T-helper 17 cell (primary cell): ENCODE measurements at places on chromosomes 5 and 9.

DNA sequence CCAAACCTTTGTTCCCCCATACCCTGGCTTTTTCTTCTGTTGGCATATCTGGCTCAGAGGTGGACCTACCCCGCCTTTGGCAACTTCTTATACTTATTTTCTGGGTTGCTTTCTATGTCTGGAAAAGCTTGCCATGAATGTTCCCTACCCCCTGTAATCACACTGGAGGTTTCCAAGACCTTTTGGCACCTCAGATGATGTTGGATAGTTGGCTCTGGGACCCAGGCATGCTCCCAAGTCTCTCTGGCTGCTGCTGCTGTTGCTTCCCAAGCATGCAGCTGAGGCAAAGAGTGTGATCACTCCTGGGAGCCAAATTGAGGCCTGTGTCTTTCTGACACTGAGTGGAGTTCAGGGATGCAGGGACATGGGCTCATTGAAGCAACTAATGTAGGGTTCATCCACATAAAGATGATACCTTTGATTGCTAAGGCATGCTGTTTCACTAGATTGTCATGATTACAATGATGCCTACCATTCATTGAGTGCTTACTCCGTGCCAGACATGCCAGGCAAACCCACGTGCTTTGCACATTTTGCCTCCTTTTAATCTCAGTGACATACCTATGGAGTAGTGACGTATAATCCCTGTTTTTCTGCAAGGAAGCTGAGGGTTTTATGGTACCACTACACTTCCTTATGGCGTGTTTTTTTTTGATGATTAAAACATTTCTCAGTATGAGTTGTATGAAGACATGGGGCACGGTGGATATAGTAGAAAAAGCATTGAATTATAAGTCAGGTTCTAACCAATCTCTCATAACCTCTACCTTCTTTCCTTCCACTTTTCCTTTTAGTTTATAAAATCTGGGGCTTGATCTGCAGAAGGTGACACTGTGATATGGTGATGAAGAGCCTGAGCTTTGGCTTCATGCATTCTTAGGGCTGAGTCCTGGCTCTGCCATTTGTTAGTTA, 73.1 kb downstream of the ARHGAP26 start:
- DNase-seq, result no peak

- DNase-seq, result no peak
Measured at GRCh38 chr5:10524376-10525123, 39.3 kb upstream of the ANKRD33B start.

DNA sequence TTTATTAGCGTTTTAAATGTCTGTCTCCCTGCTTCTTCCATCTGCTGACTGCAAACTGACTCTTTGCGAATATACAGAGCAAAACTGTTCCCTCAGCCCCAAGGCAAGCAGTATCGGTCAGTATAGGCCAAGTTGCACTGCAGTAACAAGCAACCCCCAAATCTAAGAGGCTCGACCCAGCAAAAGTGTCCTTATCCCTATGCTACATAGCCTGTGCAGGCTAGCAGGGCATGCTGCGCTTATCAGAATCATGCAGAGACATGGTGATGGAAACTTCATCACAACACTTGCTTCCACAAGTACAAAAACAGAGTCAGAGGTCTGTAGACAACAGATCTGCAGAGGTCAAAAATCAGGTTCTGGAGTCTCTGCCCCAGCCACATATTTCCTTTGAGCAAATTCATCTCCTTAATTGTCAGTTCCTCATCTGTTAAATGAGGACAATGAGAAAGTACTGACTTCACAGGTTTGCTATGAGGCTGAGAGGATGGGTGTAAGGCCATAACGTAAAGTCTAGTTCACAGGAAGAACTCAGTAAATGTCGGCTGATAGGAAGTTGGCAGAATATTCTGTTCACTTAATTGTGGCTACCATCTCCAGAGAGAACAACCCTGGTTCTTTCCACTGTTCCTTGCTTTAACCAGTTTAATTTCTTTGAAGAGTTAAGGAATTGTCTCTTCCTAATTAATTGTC, 9.6 kb upstream of the IL17B start:
- no peak for DNase-seq

DNA sequence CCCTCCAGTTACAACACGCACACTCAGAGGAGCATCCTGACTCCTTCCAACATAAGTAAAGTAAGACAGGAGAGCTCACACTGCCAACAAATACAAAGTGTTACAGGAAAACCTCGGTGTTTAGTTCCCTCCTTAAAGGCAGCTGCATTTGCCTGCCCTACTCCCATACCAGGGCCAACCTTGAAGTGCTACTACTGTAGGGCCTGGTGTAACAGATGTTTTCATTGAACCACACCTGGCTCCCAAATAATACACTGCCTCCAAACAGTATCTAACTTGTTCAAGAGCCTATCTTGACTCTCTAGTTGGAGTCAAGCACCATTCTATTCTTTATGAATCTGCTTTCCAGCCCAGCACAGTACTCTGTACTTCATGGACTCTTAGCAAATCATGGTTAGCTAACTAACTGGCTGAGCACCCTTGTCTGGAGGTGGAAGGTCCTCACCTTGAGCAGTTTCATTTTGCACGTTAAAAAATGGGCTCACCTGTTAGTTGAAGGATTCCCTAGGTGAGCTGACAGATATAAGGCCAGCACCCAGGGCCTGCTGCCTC, 34.6 kb downstream of the TTC39B start:
- DNase-seq, result no peak

DNA sequence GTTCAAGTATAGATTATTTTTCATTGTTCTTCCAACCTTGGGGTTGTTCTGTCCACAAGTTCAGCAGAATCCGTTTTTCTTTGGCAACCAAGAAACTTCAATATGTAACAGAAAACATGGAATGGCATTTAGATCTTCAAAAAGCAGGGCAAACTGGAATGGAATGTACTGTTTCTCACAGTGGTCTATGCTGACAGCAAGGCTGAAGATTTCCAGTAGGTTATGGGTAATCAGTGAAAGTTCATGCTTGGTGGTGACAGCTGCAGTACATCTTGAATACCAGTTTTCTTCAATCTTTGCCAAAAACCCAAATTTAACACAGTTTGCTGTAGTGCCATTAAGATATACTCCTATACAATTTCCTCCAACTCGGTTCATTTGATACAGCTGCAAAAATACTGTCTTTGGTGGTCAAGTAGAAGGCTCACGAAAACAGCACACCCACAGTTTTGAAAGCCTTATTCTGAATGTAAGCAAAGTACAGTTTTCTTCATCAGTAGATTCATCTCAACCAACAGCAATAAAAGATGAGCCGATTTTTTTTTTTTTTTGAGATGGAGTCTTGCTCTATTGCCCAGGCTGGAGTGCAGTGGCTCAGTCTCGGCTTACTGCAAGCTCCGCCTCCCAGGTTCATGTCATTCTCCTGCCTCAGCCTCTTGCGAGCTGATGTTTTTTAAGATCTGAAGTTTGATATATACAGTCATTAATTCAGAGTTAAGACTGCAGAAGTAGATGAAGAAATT, 4.9 kb downstream of the TRIM52 start:
- no peak for DNase-seq

DNA sequence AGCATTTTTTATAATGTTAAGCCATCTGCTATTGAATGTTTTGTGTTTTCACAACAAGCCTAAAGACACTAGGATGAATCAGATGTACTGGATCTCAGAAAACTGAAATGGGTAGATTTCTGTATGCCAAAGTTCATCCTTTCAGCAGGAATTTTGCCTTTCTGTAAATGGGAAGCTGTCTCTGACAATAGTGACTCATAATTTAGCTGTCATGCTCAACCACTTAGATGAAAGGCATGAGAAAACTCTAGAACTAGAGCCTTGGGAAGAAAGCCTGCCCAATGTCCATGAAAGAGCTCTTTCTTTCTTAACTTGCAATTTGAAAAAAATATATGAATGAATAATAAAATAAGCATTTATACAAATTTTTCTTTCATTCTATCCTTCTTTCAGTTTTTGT, 616.0 kb upstream of the EDIL3 start:
- DNase-seq, result no peak

DNA sequence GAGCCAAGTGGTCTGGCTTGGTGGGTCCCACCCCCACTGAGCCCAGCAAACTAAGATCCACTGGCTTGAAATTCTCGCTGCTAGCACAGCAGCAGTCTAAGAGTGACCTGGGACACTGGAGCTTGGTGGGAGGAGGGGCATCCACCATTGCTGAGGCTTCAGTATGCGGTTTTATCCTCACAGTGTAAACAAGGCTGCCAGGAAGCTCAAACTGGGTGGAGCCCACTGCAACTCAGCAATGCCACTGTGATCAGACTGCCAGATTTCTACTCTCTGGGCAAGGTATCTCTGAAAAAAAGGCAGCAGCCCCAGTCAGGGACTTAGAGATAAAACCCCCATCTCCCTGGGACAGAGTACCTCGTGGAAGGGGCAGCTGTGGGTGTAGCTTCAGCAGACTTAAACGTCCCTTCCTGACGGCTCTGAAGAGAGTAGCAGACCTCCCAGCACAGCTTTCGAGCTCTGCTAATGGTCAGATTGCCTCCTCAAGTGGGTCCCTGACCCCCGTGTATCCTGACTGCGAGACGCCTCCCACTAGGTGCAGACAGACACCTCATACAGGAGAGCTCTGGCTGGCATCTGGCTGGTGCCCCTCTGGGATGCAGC, 18.2 kb upstream of the STK32A start:
- no peak for DNase-seq

DNA sequence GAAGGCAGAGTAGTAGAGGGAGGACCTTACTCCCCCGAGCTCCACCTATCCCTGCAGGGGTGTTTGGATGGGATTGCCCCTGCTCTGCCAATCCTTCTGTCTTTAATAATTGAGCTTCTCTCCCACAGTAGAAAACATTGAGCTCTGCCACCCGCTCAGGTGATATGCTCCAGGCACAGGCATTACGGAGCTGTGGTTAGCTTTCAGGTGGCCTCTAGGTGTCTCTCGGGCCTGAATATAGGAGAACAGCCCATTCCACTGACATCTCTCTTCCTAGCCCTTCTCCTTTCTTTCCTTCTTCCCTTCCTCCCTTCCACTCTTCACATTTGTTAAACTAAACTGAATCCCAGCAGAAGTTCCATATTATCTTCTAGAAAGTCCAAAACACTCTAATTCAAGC, 203.4 kb downstream of the SYK start:
- DNase-seq, result no peak

DNA sequence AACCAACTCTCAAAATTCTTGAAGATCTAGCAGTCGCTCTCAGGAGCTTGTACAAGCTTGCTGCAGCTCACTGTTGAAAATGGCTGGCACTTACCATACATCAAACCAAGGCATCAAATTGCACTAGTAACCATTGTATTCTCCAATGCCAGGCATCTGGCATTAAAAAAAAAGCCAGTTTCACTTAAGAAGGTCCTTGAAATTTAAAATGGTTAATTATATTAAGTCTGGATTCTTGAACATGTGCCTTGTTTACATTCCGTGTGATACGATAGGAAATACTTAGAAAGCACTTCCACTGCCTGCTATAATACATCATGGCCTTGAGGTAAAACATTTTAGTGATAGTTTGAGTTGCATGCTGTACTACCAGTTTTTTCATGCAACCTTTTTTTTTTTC, 300.7 kb downstream of the KDM4C start:
- no peak for DNase-seq

DNA sequence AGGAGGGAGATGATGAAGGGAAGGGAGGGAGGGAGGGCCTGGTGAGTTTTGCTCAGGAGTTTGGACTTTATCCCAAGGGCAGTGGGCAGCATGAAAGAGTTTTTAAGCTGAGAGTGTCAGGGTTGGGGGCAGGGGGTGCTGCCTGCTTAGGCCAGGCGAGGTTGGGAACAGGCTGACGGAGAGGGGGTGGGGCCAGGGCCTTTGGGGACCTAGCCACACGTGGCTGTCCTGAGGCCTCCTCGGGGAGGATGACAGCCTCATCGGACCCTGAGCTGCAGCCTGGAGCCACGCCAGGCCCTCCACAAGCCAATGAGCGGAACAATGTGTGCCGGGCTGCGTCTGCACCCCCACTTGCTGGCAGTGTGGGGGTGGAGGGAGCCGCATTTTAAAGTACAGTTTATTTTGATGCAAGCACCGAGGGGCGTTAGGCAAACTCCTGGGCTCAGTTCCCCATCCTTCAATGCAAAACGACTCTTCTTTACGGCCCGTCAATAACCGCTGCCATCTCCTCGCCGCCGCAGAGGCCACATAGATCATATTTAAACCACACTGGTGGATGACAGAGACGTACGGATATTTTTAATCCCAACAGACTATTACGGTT, 5.3 kb upstream of the RXRA start:
- DNase-seq, result no peak

DNA sequence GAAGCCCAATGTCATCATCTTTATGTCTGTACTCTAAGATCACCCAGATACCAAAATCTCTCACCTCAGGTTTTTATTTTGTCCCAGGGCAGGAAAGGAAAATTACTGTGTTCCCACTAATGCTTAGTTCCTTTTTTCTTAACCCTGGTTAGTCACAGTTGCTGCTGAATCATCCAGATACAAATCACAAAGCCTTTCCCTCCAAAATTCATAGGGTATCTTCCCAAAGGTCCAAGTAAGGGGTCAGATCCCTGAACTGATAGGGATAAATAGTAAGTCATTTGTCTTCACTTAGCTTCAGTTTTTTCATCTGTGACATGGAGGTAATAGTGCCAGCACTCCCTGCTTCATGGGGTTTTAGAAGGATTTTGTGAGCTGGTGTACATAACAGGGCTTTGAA, 2.2 kb downstream of the PLCXD3 start:
- DNase-seq, result no peak

DNA sequence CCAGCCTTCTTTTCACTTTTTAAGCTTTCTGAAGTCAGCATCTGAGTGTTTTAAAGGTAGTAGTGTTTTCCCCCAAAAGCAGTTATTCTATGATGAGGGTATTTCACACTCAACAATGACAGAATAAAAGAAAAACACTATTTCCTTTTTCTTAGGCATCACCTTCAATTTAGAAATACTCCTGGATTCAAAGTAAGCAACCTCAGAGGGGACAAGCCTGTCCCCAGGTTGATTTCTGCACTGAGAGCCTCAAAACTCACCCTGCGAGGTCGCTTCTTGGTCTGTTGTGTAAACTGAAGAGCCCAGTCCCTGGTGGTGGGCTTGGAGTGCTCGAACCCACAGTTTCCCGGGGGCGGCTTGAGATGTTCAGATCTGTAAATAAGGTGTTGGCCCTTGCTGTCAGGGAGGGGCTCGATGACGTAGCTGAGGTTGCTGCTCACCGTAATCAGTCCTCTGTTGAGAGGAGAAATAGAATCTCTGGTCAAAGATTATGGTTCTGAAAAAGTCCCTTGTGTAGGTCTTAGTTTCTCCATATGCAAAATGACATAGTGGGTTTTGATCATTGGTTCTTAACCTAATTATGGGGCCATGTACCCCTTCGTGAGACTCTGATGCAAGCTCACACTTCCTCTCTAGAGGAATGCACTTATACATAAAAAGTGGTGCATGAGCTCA, 55.9 kb downstream of the ADAM19 start:
- DNase-seq, result no peak

GRCh38 chr9:134870746-134871662, 9.6 kb upstream of the FCN2 start:
- DNase-seq, result no peak

- no peak for DNase-seq
Measured at GRCh38 chr9:115980502-115980901, 173.1 kb upstream of the PAPPA start.

GRCh38 chr5:134124289-134125038, 10.0 kb downstream of the TCF7 start:
- no peak for DNase-seq
